Spinal cord (tissue), 10 donors: ENCODE measurements at places on chromosomes 5 and 9. TPM values are rescaled to one million over a fixed set of nuclear protein-coding genes. Genes with fewer than 3 reads are reported as not detected.

FAM151B gene
- 4.2 TPM for polyA plus RNA-seq

HTR4 gene
- 1.6 TPM for polyA plus RNA-seq

ADAMTSL2 gene
- 8.6 TPM for polyA plus RNA-seq

BHMT2 gene
- polyA plus RNA-seq = 8.2 TPM

IFNA21 gene
- not detected for polyA plus RNA-seq
